ENCODE measurements at places on chromosomes 11 and 22.

- no peak for DNase-seq
These were observed 31.8 kb downstream of the SAA4 start for GRCh38 chr11:18204771-18205170.

- DNase-seq, result no peak
These were observed 4.2 kb downstream of the GRAMD1B start for GRCh38 chr11:123434262-123434661.

GRCh38 chr22:28074526-28074925 is 155.5 kb upstream of the PITPNB start:
- DNase-seq, result no peak

GRCh38 chr11:116309446-116309845 is 463.3 kb downstream of the BUD13 start:
- no peak for DNase-seq

DNA sequence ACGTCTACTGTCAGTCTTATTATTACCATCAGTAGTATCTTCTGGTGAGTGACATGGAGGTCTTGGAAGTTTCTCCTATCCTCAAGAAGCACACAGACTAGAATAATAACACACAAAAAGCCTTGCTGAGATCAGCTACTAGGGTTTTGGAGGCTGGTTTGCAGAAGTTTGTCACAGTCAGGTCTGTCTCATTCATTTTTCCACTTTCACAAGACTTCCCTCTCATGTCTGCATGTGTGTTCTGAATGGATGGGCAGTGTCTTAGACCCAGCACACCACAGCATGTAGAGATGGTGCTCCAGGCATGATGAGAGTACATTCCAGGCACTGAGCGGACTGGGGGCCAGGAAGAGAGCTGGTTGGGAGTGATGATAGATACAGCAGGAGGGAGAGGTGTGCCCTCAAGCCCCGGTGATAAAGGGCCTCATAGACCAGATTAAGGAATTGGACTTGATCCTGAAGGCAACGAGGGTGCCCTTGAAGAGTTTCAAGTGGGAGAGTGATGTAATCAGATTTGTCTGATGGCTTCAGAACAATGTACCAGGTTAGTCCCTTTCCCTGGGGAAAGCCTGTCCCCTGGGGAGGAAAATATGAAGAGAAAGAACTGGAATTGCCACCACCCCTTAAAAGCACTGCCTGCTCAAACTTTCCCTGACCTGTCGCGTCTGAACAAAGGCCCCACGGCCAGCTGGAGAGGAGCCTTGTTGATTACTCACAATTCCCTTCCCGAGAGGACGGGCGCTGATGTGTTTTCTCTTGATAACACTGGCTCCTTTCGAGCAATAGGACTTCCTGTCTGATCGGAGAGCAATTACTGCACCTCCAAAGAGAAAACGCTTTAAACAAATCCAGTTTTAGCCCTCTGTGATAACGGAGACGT is 45.1 kb upstream of the LMO2 start:
- DNase-seq, result peak; percentile 52

GRCh38 chr11:120139316-120140069 is 1.6 kb upstream of the TRIM29 start:
- DNase-seq, result no peak

- no peak for DNase-seq
These were observed 93.1 kb upstream of the HORMAD2 start for GRCh38 chr22:29987137-29987536.
